ENCODE measurements at places on chromosomes 5 and 9. TPM values are rescaled to one million over a fixed set of nuclear protein-coding genes. Genes with fewer than 3 reads are reported as not detected.

JMY gene
- polyA plus RNA-seq: 3.9 TPM

- no peak for DNase-seq
Measured at GRCh38 chr5:72418271-72418670, 88.9 kb downstream of the ZNF366 start.

- no peak for DNase-seq
Measured at GRCh38 chr5:76590027-76590426, 33.2 kb downstream of the F2RL2 start.

PDLIM4 gene
- 14.0 TPM for polyA plus RNA-seq

GRCh38 chr5:95350631-95351030 lies 40.5 kb upstream of the FAM81B start:
- no peak for DNase-seq

KCNN2 gene
- not detected for polyA plus RNA-seq

GRCh38 chr5:180135128-180135955 lies 63.8 kb upstream of the RNF130 start:
- no peak for DNase-seq

DNA sequence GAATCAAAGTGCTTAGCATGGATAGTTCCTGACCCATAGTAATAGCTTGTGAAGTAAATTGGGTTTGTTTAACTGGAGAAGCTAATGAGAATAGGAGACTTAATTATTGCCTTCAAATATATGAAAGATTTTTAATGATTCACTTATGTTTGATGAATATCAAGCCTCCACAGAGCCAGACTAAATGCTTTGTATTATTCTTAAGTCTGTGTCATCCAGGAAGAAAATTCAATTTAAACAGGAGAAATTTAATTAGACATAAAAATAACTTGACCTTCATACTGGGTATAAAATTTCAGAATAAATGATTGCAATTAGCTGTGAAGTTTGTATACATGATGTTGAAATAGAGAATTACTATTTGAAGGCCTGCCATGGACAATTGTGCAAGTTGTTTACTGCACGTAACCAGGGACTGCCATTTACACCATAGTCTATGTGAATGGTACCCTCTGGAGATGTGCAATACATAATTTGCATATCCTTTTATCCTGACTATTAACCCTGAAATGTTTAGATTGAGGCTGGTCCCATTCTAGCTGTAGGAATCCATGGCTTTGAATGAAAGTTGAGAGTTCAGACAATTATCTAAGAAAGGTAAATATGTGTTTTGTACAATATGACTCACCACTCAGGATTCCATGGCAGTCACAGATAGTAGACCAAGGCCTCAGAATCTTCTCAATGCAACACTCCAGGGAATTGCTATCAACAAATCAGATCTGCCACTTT lies 133.5 kb upstream of the IL12B start:
- DNase-seq: no peak

- DNase-seq: peak; percentile 80
Measured at GRCh38 chr5:96743065-96743768, 64.5 kb downstream of the ERAP1 start.

DNA sequence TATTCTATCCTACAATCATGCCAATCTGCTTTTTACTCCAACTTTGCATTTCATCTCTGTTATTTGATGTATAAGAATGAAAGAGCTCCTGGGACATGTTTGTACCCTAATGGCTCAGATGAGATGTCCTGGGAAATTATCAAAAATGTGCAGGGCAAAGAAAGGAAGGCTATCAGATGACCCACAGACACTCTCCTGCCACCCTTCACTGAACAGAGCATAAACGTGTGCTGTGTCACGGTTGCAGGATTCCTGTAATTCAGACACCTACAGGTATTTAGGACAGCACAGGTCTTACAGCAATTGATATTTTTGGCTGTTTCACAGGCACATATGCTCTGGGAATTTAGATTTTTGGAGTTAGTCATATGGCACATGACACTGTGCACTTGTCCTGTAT lies 149.2 kb upstream of the GAS1 start:
- DNase-seq: no peak

G3BP1 gene
- 79.8 TPM for polyA plus RNA-seq

GRCh38 chr5:172114875-172115422 lies 73.1 kb downstream of the STK10 start:
- DNase-seq: no peak

GRCh38 chr9:109652112-109652511 lies 127.9 kb upstream of the PALM2AKAP2 start:
- DNase-seq: no peak

DNA sequence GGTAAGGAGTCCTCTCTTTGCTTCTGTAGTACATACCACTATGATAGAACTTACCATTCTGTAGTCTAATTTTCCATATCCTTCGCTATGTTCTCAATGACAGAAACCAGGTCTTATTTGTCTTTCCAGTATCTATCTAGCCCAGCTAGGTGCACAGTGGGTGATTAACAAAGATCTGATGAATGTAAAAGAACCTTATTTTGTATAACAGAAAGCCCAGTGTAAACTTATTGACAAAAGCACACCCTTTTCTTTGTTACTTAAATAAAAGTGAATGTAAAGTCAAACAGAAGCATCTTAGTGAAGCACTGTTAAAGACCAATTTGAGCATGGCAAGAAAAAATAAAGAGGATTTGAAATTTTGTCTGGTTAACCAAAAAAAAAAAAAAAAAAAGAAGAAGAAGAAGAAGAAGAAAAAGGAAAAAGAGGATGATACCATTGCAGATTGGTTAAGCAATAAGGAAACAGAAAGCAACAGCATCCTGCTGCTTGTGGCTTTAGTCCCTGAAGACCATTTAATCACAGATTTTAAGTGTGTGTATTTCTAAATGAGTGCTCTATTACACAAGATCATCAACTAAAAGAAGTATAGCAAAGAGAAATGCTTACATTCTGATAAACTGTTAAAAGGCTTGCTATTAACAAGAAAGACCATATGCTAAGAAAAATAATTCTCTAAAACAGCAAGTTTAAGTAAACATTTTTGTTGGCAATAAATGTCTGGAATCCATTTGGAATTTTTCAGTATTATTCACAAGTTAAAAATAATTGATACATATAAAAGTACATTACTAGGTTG lies 21.2 kb downstream of the MEGF9 start:
- DNase-seq: no peak

GRCh38 chr5:7679663-7680062 lies 171.3 kb downstream of the CFAP90 start:
- DNase-seq: no peak

- no peak for DNase-seq
Measured at GRCh38 chr5:137448868-137449267, 50.3 kb downstream of the SPOCK1 start.

KIF20A gene
- polyA plus RNA-seq: 39.6 TPM

DNA sequence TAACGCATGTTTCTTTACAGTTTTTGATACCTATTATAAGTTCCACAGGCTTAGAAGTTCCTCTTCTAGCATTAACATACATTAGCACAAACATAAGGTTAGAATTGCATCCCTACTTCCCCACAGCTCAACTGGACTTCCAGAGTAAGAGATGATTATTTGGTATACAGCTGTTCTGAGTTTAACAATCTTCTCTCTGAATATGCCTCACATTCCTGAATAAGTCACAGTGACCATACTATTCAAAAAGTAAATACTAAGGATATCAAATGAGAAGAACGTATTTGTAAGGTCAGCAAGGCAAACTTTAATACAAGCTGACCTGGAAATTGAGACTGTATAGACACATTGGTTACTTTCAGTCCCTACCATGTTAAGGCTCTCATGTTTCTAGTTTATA lies 21.3 kb downstream of the NR6A1 start:
- DNase-seq: no peak

- peak; percentile 64 for DNase-seq
Measured at GRCh38 chr9:136787690-136788400, 3.3 kb upstream of the TMEM141 start.

MEF2C gene
- 25.1 TPM for polyA plus RNA-seq

GRCh38 chr9:976258-976942 lies at the start of gene DMRT3:
DMRT3 (plus strand) TSS chr9:976655; CDS start chr9:977002, 347 bp downstream.
- DNase-seq: no peak

GRCh38 chr5:3287516-3287915 lies 308.1 kb upstream of the IRX1 start:
- no peak for DNase-seq

Measured in K562 (cell line).